ENCODE measurements at places on chromosomes 4 and X.

GRCh38 chr4:146435962-146436361, 85.8 kb downstream of the SLC10A7 start:
- no peak for DNase-seq

DNA sequence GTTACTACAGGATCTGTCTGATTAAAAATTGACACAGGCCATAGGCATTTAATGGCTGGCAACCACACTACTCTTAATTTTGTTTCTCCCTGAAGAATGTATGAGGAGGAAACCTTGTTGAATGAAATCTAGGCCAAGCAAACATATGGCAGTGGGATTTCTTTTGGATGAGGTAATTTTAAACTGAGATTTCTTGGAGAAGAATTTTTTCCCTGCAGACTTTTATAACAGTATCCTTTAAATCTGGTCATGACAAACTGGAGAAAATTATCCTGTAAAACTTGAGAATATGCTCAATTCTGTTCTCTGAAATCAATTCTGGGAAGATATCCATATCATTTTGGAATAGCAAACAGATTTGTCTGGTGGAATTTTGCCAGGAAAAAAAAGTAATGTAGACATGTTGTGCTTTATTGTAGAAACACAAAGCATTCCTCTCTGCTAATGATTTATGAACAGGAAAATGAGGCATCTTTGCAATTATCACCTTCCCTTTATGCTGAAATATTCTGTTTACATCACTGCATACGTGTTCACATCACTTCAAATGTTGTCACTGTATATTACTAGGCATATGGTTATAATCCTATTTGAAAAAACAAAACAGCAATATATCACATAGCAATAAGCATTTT, 108.3 kb upstream of the ARSJ start:
- no peak for DNase-seq

GRCh38 chr4:26058537-26058936, 144.5 kb downstream of the SMIM20 start:
- DNase-seq = no peak

DNA sequence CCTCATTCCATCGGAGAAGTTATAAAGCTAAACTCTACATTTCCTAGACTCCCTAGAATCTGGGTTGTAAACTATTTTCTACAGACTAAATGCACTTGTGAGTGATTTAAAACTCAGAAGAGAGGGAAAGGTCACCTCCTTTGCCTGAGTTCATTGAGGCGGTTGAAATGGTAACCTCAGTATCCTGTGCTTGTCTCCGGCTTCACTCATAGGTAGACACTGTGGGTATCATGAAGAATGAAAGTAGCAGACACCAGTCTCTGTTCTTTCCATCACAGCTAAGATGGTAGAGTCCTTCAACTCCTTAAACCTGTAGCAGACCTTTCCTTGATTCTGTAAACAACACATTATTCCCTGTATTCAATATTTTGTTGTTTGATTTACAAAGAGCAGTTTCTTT, 291.3 kb upstream of the ANKRD50 start:
- no peak for DNase-seq

DNA sequence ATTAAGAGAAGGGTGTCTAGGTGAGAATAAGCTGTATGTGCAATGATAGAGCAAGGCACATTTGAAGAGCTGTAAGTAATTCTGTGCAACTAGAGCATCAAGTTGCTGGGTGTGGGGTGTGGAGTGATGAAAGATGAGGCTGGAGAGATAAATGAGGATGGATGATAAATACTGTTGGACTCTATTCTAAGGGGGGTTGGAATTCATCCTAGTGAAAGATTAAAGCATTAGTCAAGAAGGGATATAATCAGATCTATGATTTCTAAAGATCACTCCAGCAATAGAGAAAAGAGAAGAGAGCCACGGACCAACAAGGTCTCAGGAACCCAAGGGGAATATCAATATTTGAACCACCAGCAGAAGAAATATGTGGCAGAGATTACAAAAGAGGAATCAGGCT, 415.0 kb upstream of the RPS6KA3 start:
- DNase-seq = no peak

GRCh38 chr4:73589261-73589847, 30.9 kb downstream of the RASSF6 start:
- no peak for DNase-seq
